GM18507 (cell line): ENCODE measurements at places on chromosomes 4 and X.

- no peak for DNase-seq
Measured at GRCh38 chr4:3873408-3874027, 107.3 kb downstream of the ADRA2C start.

DNA sequence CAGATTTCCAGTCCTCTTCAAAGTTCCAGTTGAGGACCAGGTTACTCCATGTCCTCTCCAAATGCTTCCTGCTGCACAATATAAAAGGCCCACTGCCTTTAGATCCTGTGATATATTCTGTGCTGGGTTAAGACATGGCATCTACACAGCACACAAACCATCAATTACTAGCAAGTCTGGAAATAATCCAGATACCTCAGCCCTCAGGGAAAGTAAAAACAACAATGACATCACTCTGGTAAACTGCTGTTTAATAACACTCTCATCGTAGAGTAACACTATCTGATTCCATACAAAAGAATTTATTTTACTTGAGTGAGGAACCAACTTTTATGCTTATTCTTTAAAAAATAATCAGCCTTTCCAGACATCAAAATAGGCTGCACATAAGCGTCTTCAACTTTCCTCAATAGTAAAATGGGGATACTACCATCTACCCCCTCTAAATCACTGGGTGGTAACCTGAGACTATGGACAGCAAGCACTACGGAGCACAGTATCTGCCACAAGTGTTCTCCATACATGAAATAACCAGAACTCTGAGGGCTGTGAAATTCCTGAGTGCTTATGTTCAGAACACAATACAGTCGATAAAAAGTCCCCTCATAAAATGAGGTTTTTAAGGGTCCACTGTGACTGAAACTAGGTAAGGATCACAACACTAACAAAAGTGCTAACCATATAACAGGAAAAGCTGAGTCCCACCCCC is 53.4 kb downstream of the ABCG2 start:
- DNase-seq, result no peak

DNA sequence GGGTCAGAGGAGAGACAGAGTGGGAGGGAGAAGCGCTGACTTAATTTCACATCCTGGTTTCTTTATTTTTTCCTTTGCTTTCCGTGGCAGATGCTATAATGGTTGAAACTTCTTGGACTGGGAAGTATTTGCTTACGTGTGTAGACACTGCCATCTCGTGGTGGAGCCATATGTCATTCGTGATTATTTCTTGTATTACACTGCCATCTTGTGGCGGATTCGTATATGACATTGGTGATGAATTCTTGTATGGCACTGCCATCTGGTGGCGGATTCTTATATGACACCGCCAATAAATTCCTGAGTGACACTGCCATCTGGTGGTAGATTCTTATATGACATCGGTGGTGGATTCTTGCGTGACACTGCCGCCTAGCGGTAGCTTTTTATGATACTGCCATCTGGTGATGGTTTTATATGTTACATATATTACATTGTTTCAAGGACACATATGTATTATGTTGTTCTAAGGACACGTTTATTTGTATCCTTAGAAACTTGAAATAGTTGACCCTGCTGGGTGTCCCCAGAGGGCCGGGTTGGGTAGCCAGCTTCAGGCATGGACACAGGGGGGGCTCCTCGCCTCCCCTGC is 37.3 kb upstream of the CLCN4 start:
- DNase-seq, result no peak

- DNase-seq, result no peak
Measured at GRCh38 chr4:107404591-107405300, 315.3 kb downstream of the PAPSS1 start.

DNA sequence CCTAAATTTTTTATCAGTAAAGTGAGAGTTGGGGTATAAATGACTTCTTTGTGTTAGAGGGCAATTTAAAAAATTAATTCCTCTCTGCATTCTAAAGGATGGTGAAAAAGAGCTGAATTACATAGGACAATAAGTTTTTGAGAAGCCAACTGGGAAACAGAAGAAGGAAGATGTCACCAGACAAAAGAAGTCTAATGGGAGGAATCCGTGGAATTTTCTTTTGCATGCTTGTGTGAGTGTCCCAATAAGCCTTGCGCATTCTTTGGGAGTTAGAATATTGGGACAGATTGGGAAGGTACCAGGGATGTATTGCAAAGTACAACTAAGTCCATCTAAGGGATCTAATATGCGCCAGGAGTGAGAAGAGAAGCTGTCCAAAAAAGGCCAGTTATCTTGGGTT is 35.1 kb upstream of the NR3C2 start:
- DNase-seq, result no peak

GRCh38 chr4:152229782-152230289 is 306.1 kb downstream of the FBXW7 start:
- no peak for DNase-seq

DNA sequence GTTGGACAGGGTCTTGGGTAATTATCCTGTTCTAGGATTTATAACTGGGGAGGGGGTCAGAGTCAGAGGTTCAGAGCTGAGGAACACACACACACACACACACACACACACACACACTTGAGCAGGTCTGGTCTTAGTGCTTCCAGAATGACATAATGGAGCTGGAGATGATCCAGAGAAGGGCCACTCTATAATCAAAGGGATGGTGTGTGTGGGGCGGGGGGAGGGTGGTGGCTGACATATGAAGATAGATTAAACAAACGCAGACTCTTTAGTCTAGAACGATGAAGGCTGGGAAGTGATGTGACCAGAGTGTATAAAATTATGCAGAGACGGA is 434 bp upstream of the TMEM255A start:
- no peak for DNase-seq

GRCh38 chrX:137119049-137119448 is 85.3 kb upstream of the GPR101 start:
- no peak for DNase-seq

DNA sequence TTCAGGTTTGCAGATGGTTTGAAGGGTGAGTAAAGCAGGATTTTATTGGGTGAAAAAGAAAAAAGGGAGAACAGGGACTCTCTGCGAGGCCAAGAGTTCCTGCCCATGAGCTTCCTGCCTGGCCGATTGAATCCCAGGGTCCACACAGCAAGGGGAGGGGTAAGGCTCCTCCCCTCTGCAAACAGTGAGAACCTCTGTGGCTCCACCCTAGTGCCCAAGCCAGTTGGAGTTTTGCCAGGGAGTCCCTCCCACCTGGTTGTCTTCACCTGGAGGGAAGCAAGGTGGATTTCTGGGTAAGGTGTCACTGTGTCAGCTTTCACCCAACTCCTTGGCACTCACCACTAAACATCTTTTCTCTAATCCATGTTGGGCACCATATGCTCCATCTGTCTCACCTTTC is 70.9 kb downstream of the PDHA2 start:
- no peak for DNase-seq

DNA sequence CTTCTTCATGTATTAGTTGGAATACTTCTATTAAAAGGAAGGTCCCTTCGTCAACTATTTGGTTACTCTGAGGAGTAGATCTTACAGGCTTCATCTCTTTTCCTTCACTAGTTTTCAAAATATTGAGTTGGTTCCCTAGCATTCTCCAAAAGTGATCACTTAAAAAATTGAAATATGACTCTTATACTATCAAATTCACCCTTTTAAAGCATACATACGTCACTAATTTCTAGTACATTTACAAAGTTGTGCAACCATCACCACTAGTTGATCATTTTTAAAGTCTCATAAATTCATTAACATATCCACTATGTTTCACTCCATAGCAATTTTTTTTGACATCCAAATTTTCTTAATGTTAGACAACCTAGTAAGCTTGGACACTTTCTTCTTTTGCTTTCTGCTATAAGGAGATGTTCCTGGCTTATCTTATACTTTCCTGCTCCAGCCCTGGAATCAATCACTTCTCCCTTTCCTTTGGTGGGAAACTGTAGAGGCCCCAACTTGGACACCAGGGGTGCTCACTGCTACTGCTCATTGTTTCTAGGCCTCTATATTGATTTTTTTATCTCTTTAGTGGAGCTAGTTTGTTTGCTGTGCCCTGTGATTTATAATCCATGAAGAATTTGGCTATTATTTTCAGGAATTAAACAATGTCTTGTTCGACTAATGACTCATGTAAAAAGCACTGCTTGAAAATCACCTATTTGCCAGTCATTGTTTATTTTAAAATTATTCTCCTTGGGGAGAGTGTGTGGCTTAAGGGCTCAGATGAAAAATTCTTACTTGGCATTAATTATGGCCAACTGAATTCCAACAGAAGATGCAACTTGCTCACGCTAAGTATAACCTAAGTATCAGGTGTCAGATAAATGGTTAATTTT is 4.0 kb upstream of the ZFX start:
- no peak for DNase-seq

DNA sequence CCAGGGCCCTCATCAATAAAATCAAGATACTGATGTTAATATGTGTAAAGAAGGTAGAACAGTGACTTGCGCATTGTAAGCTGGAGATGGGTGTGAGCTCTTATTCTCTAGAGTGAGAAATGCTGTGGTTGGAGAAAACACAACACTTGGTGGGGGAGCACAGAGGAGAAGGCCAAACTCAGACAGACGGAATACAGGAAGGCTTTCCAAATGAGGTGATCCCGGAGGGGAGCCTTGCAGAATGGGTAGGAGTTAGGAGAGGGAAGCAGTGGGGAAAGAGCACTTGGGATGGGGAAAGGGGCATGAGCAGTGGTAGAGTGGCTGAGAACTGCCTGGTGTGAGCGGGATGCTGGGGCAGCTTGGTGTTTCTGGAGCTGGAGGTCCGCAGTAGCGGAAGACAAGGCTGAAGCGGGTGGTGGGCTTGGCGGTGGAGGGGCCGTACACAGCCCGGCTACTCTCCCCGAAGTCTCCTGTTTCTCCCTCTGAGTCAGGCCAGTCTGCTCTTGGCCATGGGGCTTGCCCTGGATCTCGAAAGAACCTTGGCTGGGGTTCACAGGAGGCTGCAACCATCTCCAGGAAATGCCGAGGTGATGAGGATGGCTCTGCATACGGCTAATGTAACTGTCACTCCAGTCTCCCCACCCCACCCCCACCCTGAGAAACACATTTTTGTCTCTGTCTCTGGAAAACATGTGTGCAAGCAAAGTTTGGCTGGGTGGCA is 11.3 kb upstream of the PLAC1 start:
- DNase-seq, result no peak

GRCh38 chr4:124433044-124433443 is 279.5 kb downstream of the ANKRD50 start:
- DNase-seq, result no peak

GRCh38 chr4:33722800-33723516 is 2521.4 kb downstream of the ARAP2 start:
- DNase-seq, result no peak

- no peak for DNase-seq
Measured at GRCh38 chr4:29565256-29565655, 1154.9 kb upstream of the PCDH7 start.

DNA sequence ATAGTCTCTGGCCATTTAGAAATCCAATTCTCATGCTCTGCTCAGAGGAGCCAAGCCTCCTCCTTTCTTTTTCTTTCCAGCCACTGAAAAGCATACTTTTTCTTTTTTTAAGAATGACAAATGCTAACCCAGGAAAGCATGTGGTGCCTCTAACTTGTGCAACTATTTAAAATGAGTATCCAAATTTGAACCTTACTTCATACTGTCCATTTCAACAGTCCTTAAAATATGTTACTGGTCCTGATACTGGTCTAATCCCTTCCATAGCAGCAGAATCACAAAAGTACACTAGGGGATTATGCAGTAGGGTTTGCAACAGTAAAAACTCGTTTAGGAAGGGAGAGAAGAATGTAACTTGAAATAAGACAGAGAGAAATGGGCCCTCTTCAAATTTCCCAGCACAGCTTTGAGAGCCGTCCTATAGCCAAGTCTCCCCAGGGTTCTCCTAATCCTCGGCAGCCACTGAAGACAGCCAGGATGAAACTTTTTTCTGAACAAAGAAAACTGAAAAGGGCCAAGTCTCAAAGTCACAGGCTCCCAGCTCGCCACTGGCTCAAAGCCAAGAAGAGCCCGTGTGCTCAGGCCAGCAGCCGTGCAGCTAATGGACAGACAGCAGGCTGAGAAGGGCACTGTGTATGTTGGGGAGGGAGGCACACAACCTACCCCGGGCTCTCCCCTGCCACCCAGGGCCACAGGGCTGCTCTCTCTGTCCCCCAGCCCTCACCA is 39.5 kb downstream of the GPC4 start:
- no peak for DNase-seq

- DNase-seq, result no peak
Measured at GRCh38 chrX:35444671-35445355, 353.3 kb upstream of the MAGEB16 start.

GRCh38 chr4:180304321-180304720 is 1938.9 kb upstream of the TENM3 start:
- DNase-seq, result no peak

GRCh38 chr4:33072298-33073089 is 2352.3 kb downstream of the PCDH7 start:
- DNase-seq, result no peak

GRCh38 chr4:88697588-88698329 is at the start of gene NAP1L5:
Gene NAP1L5 (minus strand): TSS chr4:88697829. CDS start chr4:88697754, 75 bp downstream.
- DNase-seq, result peak; percentile 23

- DNase-seq, result no peak
Measured at GRCh38 chrX:133249266-133250058, 31.3 kb upstream of the TFDP3 start.

- DNase-seq, result no peak
Measured at GRCh38 chr4:8314691-8315255, 45.2 kb downstream of the HTRA3 start.

GRCh38 chr4:77820649-77821561 is 1.7 kb upstream of the CNOT6L start:
- no peak for DNase-seq

DNA sequence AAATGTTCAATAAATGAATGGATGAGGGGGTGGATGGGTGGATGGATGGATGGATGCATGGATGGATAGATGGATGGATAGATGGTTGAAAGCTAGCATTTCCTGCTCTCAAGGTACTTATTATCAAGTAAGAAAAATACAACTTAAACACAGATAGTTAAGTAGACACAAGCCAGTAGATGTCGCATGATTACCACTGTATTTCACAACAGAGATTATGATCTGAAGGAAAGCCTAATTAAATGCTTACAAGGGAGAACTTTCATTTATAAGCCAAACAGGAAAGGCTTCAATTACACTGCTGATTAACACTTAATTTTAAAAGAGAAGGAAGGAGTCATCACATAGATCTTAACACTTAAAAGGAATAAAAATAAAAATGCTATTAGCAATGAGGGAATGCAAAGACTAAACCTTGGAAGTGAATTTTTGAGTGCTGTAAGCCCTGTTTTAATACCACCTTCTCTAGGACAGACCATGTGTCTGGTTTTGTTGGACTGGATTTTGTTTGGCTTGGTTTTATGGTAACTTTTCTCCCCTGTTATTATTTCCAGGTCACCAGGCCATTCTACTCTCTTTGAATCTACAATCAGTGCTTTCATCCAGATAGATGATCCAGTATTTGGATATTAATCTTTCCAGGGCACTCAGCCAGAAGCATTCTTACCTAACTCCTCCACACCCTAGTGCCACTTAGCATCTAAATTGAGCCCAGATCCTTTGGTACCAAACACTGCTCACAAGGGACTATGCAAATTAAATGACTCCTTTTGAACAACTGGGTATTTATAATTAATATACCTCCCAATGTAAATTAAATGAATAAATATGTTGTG is 75.5 kb upstream of the SLC39A8 start:
- no peak for DNase-seq
